Activated naive CD4-positive, alpha-beta T cell (primary cell): ENCODE measurements at places on chromosomes 7 and 10.

GRCh38 chr10:130021383-130021950 lies 57.4 kb upstream of the EBF3 start:
- DNase-seq, result no peak

DNA sequence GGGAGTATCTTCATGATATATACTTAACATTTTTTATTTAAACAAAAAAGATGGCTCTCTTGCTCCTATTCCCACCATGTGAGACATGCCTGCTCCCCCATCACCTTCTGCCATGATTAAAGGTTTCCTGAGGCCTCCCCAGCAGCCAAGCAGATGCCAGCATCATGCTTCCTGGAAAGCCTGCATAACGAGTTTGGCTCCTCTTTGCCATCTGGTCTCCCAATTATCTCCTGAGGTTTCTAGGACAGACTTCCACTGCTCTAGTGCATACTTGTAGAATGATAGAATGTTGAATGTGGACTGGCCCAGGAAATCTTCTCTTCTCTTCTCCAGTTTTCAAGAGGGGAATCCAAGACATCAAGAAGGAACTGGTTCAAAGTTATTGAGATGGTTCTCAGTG lies 45.9 kb upstream of the ELAPOR2 start:
- DNase-seq, result no peak

DNA sequence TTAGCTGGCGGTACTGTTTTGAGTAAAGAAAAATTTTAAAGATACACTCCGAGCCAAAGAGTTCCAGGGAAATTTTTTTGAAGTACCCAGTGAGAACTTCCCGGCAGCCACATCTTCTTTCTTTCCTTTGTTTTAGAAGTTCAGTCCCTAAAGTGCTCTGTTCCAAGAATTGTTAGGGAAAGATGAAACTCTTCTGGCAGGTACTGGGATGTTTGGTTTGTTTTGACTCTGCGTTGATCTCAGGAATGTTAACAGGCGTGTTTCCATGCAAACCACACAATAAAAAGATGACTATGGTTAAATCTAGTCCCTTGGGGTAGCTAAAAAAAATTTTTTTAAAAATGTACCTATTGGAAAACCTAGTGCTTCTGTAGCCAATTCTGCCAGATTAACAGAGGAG lies 224.7 kb upstream of the PHYHIPL start:
- no peak for DNase-seq

GRCh38 chr10:60817398-60817805 lies 39.1 kb downstream of the CDK1 start:
- DNase-seq, result no peak

DNA sequence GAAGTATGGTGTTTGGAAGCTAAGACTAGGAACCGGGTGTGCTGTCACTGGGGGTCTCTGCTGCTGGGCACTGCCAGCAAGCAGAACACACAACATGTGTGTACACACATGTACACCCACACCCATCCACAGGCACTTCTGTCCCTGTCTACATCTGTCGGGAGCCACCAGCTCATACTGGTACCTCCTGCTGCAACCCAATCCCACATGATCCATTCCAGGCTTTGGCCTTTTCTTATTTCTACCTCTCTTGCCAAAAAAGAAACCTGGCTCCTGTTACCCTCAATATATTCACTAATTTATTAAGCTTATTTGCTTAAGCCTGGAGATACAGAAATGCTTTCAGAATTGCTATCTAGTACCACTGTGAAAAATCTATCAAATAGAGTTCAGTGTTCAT lies 246.0 kb downstream of the DIP2C start:
- DNase-seq, result no peak

DNA sequence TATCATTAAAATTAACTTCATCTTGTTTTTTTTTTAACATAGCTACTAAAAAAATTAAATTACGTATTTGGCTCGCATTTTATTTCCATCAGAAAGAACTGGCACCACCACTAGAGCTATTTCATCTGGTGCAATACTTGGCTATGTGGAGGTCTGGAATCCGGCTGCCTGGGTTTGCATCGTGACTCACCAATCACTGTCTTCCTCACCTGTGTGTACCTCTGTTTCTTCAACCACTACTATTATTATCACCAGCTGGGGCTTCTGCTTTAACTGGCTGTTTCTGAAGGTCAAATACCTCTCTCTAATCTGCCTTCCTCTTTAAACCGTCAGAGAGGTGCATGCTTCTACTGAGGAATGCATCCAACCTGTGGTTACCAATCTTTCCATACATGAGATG lies 6.5 kb downstream of the WDR91 start:
- DNase-seq, result no peak

- DNase-seq, result no peak
Measured at GRCh38 chr7:151057506-151057988, at the start of gene CDK5. CDK5 (minus strand) TSS chr7:151057897; CDS start chr7:151057848, 49 bp downstream.

DNA sequence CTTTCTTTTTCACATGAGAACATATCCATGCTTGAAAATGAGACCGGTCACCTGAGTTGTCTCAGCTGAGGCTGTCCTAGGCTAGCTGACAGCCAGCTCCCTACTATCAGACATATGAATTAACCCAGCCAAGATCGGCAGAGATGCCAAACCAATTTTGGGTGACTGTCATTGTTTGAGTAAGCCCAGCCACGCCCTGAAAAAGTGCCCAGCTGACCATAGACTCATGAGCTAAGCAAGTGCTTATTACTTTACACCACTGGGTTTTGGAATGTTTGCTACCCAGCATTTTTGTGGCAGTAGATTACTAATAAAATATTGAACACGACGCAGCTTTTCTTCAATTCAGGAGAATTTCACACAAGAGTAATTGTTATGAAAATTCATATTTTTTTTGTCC lies 265.2 kb upstream of the LYZL1 start:
- no peak for DNase-seq

DNA sequence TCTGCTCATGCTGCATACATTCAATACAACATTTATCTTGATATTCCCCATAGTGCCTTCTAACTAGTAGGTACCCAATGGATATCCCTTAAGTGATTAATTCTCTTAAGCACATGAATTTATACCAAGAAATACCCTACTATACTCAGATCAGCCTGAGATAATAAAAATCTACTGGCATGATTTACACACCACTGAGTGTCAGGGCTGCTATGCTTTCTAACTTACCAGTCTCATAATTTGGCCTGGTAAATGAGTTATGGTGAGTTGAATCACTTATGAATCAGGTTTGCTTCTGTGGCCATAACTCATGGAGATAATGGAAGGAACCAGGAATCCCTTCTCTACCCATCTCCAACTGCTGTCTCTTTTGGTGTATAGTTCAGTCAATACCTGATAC lies 122.8 kb downstream of the THSD7A start:
- no peak for DNase-seq

DNA sequence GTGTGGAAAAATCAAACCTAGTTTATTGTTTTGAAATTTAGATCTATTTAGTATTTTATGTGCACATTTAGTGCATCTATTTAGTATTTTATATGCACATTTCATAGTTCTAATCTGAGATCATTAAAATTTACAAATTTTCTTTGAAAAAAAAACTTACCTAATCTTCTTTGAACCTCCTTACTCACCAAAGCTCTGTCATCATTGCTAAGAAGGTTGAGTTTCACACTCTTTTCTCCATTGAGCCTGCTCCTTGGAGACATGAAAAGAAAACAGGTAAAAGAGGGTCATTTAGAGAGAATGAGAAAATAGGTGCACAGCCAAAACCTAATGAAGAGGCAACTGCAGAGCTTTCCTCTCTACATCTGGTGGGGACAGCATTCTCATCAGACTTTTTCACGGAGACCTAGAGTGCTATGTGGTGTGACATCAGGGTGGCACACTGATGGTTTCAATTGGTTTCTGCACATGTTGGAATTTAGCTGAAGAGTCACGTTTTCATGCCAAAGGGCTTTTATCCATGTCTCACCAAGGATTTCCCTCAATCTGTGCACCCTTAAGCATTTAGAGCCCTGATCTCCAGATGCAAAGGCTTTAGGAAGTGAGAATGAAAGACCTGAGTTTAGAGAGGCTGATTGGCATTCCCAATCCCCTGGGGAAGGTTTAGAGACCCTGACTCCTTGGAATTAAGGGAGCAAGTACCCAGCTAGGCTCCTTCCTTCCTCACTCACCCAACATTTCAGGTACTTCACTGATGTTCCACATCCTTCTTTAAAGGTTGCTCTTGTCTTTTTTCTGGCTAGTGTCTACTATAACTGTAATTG lies 89.2 kb upstream of the CAPZA2 start:
- no peak for DNase-seq

DNA sequence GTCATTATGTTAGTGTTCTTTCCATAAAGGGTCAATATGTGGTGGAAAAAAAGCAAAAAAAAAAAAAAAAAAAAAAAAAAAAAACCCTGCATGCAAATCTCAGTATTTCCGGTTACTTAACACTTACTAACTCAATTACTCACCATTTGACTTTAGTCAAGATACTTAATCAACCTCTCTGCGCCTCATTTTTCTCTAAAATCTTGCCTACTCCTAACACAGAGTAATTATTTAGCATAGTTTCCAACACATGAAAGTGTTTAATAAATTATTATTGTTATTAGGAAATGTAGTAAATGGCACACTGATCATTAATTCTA lies 27.8 kb downstream of the PPP1R3A start:
- no peak for DNase-seq

DNA sequence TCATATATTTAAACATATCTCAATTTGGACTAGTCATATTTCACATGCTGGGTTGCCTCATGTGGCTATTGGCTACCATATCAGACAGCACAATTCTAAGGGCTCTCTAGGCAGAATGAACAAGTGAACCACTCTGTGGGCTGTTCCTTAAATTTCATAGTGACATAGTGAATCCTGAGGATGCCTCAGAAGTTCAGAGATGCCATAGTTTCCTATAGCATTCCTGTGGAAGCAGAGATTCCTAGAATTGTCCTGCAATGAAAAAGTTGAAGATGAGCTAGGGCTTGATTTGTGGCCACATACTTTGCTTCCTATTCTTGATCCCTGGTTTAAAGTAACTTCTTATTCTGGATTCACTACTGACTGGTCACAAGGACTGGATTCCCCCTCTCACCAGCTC lies 35.6 kb downstream of the MKX start:
- no peak for DNase-seq

GRCh38 chr7:55432939-55433784 lies 68.0 kb downstream of the LANCL2 start:
- no peak for DNase-seq

GRCh38 chr10:48456808-48457761 lies 147.8 kb downstream of the ARHGAP22 start:
- no peak for DNase-seq

- no peak for DNase-seq
Measured at GRCh38 chr10:29224631-29225030, 64.2 kb upstream of the LYZL1 start.

DNA sequence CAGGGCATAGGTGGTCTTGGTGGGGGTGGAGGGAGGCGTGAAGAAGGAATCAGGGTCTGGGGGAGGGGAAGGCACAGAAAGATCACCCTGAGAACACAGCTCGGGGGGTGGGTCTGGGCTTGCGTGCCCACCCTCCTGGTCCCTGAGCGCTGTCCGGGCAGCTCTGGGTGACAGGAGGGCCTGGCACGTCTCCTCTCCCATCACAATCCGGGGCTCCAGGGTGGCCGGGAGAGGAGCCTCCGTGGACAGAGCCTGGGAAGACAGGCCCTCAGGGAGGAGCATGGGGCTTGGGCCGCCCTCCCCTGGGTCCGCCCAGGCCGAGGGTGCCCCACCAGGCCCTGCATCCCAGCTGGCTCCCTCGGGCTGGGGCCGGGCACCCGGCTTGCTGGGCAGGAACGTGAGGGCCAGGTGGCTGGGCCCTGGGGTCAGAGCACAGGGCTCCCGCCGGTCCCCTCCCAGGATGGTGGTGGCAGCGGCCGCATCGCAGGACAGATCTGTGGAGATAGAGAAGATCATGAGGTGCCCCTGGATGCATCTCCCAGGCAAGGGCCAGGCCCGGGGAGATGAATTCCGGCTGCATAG lies 3.1 kb downstream of the NACAD start:
- DNase-seq, result no peak

- no peak for DNase-seq
Measured at GRCh38 chr7:6168477-6168868, 104.0 kb downstream of the CYTH3 start.

GRCh38 chr7:99472561-99473314 lies at the start of gene ZNF789:
ZNF789 (plus strand) TSS chr7:99472890; CDS start chr7:99476457, 3,567 bp downstream.
- DNase-seq, result peak; percentile 97

GRCh38 chr7:49702099-49702498 lies 71.3 kb upstream of the VWC2 start:
- DNase-seq, result no peak

GRCh38 chr10:99852481-99853213 lies 70.2 kb downstream of the ABCC2 start:
- no peak for DNase-seq

GRCh38 chr10:3477683-3478082 lies 305.1 kb upstream of the PITRM1 start:
- no peak for DNase-seq

DNA sequence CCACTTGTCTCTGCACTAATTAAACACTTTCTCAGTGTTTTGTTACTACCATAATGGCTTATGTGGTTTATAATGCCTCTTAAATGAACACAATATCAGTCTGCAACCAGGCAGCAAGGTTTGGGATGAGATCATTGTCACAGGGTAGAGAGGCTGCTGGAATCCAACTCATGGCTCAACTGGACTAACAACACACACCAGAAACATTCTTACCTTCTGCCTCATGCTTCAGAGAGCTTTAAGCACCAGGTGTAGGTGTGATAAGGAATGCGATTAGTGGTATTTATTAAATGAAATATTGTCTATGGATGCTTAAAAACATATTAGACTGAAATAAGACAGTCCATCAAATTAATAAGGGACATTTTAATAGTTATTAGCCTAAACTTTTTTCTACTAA lies 25.4 kb downstream of the PTF1A start:
- no peak for DNase-seq

DNA sequence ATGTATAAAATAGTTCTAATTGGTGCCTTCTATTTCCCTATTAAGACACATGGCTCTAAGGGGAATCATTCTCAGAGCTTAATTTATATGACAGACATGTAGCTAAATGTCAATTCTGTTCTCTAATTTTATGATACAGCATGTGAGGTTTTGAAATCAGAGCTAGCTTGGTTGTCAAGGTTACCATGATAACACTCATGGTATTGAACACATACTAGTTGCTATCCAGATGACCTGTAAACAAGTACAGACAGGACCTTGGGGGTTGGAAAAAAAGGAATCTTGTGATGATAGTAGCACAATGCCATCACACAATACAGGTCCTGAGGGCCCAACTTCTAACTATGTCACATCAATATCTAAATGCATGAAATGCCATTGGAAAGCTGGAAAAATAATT lies 49.2 kb downstream of the RHOBTB1 start:
- DNase-seq, result no peak

- no peak for DNase-seq
Measured at GRCh38 chr7:5351507-5352265, 68.9 kb downstream of the SLC29A4 start.

- DNase-seq, result no peak
Measured at GRCh38 chr7:42947521-42947920, 15.3 kb downstream of the MRPL32 start.

DNA sequence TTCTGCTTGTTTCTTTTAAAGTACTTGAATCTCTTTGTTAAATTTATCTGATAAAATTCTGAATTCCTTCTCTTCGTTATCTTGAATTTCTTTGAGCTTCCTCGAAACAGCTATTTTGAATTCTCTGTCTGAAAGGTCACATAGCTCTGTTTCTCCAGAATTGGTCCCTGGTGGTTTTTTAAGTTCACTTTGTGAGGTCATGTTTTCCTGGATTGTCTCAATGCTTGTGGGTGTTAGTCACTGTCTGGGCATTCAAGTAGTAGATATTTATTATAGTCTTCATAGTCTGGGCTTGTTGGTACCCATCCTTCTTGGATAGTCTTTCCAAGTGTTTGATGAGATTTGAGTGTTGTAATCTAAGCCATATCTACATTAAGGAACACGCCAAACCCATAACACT lies 1060.6 kb downstream of the LRMDA start:
- no peak for DNase-seq
